ENCODE measurements at places on chromosomes 13 and 19.

- DNase-seq = no peak
Observed at GRCh38 chr13:82647540-82647939, 1234.7 kb downstream of the SLITRK1 start.

DNA sequence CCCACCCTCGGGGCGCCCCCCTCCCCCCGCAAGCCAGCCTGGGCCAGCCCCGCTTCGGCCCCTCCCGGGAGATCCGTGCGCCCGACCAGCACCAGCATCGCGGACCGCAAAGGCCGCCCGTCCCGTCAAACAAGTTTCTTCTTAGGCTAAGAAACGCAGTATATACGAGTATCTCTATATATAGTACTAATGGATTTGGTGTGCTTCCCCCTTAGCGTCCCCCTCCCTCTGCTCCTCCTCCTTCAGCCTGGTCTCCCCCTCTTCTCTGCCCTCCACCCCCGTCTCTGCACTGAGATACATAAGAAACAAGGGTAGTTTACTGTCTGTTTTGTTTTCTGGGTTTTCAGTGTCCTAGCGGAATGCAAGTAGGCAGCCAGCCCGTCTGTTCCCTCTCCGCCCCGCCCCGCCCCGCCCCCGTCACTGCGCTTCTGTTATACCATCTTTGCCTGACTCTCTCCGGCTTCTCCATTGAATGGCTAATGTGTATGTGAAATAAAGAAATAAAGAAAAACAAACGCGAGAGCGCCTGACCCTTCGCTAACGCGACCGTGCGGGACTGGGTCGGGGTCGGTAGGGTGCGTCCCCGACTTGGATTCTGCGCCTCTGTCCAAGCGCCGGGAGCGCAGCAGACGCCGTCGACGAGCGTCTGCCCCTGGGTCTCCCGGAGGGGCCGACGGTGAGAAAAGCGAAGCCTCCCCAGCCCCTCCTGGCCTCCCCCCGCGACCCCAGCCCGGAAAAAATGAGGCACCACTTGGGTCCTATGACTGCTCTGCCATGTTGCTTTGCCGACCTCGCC, 4.2 kb downstream of the LYL1 start:
- no peak for DNase-seq

DNA sequence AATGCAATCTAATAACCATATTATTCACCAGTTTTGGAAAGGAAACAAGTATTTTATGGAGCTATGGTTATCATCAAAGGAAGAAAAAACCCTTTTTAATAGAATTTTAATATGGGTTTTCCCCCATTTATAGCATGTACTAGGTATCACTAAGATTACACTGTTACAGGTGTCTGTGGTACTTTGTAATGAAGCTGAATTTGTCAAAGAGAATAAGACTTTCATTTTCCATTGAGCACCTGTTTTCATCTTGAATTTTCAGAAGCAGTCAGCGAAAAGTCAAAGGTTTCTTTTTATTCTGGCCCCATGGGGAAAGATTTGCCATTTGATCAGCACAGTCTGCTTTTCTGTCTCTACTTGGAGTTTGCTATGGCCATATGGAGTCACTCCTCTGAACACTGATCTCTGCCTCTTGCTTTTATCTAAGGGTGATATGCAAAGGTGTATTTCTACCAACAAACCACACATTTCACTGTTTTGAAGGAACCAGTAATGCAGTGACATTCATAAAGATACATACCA, 590.0 kb downstream of the DCT start:
- no peak for DNase-seq

DNA sequence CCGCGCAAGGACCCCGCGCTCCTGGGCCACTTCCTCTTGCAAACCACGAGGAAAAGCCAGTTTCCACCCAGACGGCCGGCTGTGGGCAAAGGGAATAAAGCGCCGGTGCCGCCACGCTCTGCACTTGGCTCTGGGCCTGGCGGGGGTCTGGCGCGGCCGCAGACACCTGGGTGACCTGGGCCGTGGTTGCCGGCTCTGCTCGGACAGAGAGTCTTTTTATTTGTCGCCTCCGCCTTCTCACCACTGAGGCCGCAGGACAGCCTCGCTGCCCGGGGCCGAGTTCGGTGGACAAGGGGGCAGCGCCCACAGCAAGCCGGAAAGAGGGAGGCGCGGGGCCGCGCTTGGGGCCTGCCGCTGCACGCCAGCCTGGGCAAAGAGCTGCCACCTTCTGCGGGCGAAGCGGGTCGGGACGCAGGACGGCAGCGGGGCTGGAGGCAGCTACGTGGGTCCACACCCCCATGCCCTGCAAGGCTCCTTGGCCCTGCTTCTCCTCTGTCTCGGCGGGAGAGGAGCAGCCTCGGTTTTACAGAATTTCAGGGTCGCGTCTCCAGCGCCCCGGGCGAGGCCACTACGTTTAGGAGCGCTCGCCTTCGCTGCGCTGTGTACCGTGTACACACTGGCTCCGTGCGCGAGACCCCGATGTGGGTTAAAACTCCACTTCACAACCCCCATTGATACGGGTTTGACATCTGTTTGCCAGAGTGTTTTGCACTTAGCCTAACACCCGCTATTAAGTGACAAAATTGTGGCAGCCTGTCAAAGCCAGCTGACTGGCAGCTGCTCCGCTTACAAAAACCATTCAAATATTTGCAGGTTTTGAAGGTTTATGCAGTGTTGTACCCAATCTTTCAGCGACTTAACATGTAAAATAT, 13.0 kb upstream of the SOX1 start:
- no peak for DNase-seq

DNA sequence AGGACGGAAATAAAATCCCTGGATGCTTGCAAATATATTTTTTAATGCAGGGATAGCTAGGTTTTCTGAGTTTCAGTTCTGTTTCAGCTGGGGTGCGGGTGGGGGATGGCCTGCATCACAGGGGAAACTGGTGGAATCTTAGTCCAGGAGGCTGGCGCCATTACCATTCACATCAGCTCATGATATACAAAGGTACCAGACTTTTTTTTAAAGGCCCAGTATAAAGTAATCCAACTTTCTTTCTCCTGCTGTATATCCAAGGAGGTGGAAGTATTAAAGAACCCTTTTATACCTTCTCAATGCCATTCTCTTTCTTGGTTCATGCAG, 343.8 kb downstream of the KCNRG start:
- no peak for DNase-seq

GRCh38 chr19:17259118-17259780, 5.3 kb downstream of the USHBP1 start:
- no peak for DNase-seq

DNA sequence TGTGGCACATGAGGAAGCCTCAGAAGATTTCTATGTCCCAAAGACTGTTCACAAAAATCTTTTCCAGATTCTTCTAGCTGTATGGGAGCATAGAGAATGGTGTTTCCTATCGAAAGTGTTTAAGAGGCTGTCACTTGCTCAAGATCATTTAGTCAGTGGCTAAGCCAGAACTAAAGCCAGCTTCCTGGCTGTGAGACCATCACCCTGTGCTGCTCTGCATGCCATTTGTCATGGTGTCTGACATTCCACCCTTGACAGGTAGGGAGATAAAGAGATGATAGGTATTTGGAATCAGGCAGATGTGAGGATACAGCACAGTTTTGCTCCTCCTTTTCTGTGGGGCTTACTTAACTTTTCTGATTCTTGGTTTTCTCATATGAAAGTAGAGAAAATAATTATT, 177.3 kb downstream of the DNAJC15 start:
- no peak for DNase-seq

- DNase-seq = no peak
Observed at GRCh38 chr13:99221567-99222239, 21.0 kb downstream of the UBAC2 start.

- DNase-seq = no peak
Observed at GRCh38 chr13:94799299-94799698, 87.0 kb upstream of the SOX21 start.

Measured in tibial nerve (tissue), 4 donors.